COLO829 (cell line): ENCODE measurements at places on chromosomes 5 and 9.

DNA sequence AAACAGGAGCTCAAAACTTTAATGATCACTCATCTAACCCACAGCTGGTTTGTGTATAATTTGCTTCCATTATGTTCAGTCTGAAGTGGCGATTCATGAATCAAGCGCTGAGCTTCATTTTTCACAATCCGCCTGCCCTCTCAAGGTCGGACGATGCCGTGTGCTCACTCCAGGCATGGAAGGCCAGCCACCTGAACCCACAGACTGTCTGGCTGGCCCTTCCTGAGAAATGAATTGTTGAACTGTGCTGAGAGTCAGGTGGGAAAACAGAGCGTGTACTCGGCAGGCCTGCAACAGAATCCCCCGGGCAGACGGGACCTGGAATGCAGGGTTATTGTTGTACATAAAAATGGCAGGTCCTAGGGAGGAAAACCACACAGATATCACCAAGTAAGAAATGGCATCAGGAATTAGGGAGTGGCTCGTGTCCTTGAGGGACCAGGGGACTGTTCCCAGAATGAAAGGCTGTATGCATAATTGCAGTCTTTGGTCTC lies 375.7 kb downstream of the IRX2 start:
- no peak for DNase-seq

- no peak for DNase-seq
Measured at GRCh38 chr5:151078490-151079262, 2.2 kb downstream of the TNIP1 start.

DNA sequence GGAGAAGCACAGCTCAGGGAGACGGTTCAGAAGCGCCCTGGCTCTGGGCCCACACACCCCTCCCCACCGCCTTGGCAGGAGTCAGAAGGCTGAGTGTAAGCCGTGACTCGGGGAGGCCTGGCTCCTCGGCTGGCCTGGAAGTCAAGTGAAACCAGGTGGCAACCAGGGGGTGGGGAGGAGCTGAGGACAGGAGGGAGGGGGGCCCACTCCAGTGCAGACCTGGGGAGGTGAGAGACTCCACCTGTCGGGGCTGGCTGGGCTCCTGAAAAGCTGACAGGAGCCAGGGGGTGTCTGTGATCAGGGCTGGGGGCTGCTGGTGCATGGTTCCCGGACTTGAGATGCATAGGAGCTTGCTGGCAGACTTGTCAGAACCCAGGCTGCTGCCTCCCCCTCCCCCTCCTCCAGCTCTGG lies 150.2 kb upstream of the PHYKPL start:
- DNase-seq = no peak

DNA sequence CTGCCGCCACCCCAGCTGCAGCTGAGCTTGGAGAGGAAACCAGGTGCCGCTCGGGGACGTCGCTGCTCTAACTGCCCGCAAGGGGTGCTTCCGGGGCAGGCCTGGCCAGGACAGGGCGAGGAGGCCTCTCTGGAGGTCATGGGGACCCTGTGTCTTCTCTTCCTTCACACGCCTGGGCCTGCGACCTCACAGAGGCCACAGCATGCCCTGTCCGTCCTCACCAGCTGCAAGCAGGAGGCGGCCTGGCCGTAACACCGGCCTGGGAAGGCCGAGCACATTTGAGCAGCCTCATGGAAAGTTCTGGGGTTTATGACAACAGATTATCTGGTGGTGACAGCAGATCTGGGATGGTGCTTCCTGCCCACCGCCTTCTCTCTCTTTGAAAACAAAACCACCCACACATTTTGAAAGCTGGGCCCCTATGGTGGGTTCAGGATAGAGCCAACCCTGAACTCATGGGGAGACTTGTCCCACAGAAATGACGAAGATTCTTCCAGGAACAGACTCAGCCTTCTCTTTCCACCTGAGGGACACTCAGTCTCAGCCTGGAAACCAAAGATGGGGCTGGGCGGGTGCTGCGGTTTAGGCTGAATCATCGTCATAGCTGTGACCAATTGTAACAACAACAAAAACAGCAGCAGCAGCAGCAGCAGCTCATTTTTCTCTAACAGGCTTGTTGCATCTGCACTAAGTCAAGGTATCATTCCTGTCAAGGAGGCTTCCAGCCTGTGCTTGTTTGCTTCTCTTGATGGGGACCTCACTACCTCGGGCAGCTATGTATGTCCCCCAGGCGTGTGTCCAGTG lies 99.6 kb upstream of the RAPGEF1 start:
- peak; percentile 43 for DNase-seq
